ENCODE measurements at places on chromosomes 1 and 21.

DNA sequence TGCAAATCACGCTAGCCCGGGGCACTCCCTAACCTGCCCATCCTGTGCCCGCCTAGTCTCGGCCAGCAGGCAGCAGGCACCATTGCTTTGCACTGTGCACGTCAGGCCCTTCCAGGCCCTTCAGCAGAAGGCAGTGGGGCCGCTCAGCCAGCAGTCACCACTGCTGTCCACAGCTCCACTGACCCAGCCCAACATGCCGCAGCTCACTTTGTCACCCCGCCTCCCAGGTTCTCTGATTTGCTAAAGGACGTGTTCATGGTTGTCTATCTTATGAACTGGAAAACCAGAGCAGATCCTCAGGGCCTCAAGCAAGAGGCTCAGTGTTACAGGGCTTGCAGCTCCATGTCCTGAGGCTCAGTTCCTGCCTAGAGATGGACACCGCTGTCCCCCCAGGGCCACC lies 14.2 kb upstream of the SPOCD1 start:
- DNase-seq, result no peak

- no peak for DNase-seq
These were observed 33.4 kb downstream of the RGS7 start for GRCh38 chr1:241323514-241324195.

DNA sequence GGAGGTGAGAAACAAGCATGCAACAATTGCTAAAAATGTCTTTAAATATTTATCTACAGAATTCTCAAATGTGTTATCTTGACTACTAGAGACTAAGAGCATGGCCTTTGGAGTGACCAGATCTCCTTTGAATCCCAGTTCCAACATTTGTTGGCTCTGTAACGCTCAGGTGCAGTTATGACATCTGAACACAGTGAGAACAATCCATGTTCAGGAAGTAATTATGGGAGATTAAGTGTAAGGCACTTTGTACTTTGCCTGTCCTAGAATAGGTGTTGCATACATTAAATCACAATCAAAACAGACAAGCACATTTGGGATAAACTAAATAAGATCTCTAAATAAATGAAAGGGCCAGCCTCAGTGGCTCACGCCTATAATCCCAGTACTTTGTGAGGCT lies 454.5 kb downstream of the SMYD3 start:
- DNase-seq, result no peak

GRCh38 chr1:161139766-161140165 lies 7.3 kb upstream of the DEDD start:
- no peak for DNase-seq

GRCh38 chr1:17403081-17403480 lies 31.1 kb downstream of the PADI6 start:
- no peak for DNase-seq

- no peak for DNase-seq
These were observed 9.1 kb upstream of the METTL13 start for GRCh38 chr1:171772312-171772711.

DNA sequence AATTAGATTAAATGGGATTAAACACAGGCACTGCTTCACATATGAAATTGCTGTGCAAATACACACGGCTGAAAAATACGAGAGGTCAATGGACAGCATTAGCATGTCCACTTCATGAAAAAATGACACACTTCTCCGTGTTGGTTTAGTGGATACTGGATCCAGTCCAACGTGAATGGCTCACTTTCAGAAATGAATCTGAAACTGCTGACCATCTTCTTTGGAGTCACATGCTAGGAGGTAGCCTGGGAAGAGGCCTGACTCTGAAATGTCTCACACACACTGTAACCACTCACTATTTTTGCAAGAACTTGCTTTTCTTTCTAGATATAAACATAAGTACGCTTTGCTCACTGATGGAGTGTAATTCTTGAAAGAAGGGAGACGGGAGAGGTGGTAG lies 127.3 kb downstream of the HLCS start:
- no peak for DNase-seq

DNA sequence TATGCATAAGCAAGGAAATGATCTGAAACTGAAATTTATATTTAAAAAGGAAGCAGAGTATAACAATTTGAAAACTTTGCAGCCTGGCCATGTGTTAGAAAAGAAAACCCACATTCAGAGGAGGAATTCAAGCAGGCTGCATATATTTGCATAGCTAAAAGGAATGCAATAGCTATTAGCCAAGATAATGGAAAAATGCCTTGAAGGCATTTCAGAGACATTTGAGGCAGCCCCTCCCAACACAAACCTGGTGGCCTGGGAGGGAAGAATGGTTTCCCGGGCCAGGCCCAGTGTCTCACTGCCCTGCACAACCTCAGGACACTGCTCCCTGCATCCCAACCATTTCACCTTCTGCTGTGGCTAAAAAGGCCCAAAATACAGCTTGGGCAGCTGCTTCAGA lies 136.8 kb downstream of the TYW3 start:
- DNase-seq, result no peak

- DNase-seq, result no peak
These were observed 93.9 kb downstream of the SLC45A1 start for GRCh38 chr1:8411803-8412182.

DNA sequence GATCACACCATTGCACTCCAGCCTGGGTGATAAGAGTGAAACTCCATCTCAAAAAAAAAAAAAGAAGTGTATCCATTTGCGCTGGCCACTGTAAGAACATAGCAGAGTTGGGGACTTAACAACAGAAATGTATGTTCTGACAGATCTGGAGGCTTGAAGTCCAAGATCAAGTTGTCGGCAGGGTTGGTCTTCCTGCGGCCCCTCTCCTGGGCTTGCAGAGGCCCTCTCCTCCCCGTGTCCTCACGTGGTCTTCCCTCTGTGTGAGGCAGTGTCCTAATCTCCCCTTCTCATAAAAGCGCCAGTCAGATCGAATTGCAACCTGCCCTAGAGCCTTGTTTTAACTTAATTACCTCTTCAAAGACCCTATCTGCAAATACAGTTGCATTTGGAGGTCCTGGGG lies 52.6 kb downstream of the MT1HL1 start:
- no peak for DNase-seq

GRCh38 chr1:3435666-3436065 lies 18.8 kb upstream of the ARHGEF16 start:
- DNase-seq, result no peak

DNA sequence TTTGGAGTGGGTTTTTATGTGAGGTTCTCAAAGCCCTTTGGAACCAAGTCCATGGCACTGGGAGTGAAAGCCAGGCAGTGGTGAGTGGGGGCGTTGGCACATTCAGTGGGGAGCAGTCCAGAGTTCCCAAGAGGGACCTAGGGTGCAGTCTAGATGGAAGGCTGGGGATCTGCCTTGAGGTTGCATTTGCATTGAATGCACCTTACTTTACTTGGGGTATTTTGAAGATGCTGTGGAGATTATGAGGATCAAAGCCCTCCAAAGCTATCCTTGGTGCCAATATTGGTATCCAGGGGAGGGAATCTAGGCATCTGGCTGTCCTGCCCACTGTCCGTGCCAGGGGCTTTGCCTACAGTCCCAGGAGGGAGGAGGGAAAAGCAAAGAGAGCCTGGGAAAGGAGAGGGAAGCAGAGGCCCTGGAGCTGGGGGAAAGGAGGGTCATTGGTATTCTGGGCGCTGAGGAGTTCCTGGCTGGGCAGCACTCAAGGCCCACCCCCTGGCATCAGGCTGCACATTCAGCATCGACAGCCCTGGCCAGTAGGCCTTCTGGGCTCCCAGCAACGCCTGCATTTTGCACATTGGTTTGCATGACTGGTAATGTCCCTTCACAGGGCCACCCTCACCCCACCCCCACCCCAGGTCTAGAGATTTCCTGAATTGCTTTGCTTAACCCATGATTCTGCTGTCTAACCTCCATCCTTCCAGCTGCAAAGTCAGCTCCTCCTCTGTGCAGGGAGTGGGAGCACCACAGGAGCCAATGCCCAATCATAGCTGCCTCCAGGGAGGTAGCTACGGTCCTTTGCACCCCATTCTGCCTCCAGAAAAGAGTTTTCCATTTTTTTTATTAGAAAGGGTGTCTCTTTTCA lies 843 bp upstream of the BCAN start:
- no peak for DNase-seq

GRCh38 chr1:225754940-225755641 lies 22.5 kb upstream of the SRP9 start:
- DNase-seq, result no peak

DNA sequence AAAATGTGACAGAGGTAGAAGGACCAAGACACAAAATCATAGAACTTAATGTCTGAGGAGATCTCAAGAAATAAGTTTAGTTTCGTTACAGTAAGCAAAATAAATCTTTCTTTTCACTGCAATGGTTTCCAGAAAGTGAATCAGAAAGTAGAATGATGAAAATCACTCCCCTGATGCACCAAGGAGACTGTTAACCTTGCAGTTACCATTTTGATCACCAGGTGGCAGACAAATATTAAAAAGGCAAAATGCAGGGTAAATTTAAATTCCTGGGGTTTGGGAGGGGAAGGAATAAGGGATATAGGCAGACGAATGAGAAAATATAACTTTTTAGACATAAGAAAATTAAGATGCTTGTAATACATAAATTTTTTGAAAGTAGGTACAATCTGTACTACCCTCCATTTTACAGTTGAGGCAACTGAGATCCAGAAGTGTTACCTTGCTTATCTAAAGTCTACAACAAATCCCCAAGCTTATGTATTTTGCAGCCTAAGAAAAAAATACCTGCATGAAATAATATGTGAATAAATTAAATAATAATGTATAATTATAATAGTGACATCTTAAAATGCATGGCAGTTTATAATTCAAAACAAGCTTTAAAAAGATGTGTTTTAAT lies 253.2 kb downstream of the CRB1 start:
- DNase-seq, result no peak

GRCh38 chr1:103250441-103250861 lies 142.1 kb upstream of the COL11A1 start:
- DNase-seq, result no peak

DNA sequence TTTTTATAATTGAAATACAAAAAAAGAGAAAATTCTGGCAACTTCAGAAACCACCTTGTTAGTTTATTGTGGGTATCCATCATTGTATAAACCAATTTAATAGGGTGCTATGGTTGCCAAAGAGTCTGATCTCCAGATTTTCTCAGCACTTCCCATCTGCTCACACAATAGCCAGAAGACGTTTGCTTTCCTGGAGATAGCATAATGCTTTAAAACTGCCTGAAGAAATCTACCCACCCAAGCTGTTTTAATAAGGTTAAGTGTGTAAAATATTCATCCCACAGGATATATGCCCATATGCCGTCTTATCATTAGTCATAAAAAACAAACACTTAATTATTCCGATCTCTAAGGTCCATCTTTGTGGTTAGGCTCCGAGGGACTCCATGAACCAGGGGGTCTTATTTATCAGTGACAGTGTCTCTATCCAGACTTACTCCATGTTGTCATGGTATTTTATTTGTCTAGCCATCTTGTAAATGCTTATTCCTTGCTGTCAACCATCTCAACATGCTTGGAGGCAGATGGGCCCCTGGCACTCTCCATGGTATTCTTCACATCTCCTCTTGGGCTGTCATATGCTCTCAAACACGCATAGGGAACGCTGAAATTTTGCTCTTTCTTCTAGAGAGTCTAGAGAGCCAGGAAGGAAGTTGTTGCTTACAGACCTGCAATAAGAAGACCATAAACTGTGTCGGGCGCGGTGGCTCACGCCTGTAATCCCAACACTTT lies 58.5 kb downstream of the MAP10 start:
- DNase-seq, result no peak

- DNase-seq, result no peak
These were observed 144.7 kb downstream of the ROR1 start for GRCh38 chr1:63918418-63918945.

DNA sequence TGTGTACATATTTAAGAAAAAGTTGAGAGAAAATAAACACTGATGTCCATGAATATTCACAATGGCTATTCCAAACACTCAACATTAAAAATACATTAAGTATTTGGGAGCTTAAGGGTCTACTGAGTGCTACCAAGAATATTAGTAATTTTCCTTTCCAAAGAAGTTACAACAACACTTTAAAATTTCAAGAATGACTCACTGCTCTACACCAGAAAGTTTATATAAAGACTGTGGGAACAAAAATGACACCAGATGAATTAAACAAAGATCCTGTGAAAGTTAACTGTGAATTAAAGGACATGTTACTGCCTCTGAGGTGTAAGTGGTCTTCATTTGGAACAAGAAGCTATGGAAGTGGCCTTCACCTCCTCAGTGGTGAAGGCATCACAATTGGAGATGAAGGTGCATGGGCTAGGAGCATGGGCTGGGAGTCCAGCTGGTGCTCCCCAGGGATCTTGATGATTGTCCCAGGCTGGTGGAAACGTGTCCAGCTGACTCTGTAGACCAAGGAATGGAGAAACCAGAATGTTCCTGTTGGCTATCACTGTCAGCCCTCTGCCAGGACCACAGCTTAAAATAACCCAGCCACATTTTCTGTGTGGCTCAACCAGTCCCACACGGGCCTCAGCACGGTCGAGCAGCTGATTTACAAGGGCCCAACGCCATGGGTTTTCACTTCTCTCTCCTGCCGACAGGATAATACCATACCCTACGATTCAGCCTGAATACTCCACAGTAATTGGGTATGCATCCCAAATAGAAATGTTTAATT lies 28.8 kb downstream of the TAF5L start:
- DNase-seq, result no peak

- DNase-seq, result no peak
These were observed 11.5 kb upstream of the EIF4G3 start for GRCh38 chr1:21188235-21188634.

- DNase-seq, result no peak
These were observed 3.0 kb upstream of the SMIM11 start for GRCh38 chr21:34372321-34372720.

GRCh38 chr1:70504176-70504820 lies 93.2 kb downstream of the CTH start:
- DNase-seq, result no peak

DNA sequence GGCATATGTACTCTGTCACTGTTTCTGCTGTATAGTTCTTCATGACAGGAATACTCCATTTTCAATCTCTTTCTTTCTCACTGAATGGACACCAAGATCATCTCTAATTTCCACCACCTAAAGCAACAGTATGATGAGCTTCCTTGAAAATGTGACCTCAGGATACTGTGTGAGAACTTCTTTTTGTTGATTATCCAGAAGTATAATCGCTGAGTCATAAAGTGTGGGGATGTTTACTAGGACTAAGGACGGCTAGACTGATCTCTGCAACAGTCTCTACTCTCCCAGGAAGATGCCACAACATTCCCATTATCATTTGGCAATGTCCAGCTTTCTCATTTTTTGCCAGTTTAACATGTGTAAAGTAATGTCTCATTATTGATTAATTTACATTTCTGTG lies 70.3 kb downstream of the TNFSF18 start:
- DNase-seq, result no peak

- DNase-seq, result no peak
These were observed at the start of gene ASAP3 for GRCh38 chr1:23483321-23484252. Gene ASAP3 (minus strand): TSS chr1:23484179. CDS start chr1:23484133, 46 bp downstream.

DNA sequence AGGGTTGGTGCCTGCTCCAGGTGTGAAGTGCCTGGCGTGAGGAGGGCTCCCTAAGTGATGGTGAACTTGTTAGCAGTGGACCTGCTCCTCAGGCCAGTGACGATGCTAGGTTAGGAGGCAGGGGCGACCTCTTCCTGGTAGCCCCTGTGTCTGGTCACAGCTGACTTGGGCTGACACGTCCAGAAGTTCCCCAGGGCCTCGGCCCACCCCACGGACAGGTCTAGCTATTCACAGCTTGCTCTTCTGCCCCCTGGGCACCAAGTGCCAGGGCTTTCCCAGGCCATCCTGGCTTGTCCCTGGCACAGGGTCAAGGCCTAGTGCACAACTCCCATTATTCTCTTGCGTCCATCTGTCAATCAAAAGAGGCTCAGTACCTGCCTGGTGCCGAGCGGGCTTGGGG lies 10.9 kb upstream of the C1orf167 start:
- no peak for DNase-seq
